NCI-H1694 (cell line): ENCODE measurements at places on chromosomes 6 and 20.

GRCh38 chr6:88890394-88890793, 73.0 kb downstream of the RNGTT start:
- no peak for DNase-seq

GRCh38 chr20:29743101-29743931, 1514.1 kb upstream of the DEFB115 start:
- DNase-seq: no peak

GRCh38 chr20:3128275-3128984, 31.2 kb downstream of the FASTKD5 start:
- DNase-seq: no peak

- no peak for DNase-seq
Measured at GRCh38 chr6:11875325-11876109, 96.9 kb upstream of the ADTRP start.

DNA sequence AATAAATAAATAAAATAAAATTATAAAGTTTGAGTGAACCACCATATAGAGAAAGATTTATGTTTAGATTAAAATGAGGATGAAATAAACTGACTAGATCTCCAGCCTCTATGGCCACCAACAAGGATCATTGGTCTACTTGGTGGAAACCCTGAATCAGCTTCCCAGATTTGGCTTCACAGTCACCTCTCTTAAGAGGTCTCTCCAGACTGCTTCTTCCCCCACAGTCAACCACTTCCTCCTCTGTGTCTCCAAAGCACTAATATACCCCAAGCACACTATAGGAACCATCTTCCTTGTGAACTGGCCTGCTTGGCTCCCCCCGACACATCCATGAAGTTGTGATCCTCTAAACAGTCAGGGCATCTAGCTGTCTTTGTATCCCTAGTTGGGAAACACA, 529.6 kb upstream of the RNF217 start:
- DNase-seq: no peak
